Naive thymus-derived CD8-positive, alpha-beta T cell (primary cell): ENCODE measurements at places on chromosomes 2 and 18. TPM values are rescaled to one million over a fixed set of nuclear protein-coding genes. Genes with fewer than 3 reads are reported as not detected.

The NGEF gene
- polyA plus RNA-seq, result not detected

The PROKR1 gene
- not detected for polyA plus RNA-seq

The FNDC4 gene
- polyA plus RNA-seq, result 0.09 TPM

The TNFAIP6 gene
- not detected for polyA plus RNA-seq

The ASPRV1 gene
- 0.91 TPM for polyA plus RNA-seq

The SLC40A1 gene
- 40.3 TPM for polyA plus RNA-seq

The ANKRD30B gene
- polyA plus RNA-seq, result not detected

The TTR gene
- polyA plus RNA-seq, result not detected

The XDH gene
- polyA plus RNA-seq, result not detected

The MARCHF4 gene
- not detected for polyA plus RNA-seq

The TXNDC2 gene
- not detected for polyA plus RNA-seq

The RFX8 gene
- polyA plus RNA-seq, result not detected

The WDR54 gene
- polyA plus RNA-seq, result 43.9 TPM

The DPP10 gene
- not detected for polyA plus RNA-seq

The DYNAP gene
- polyA plus RNA-seq, result not detected

The CBLN2 gene
- polyA plus RNA-seq, result not detected

The LRRTM4 gene
- polyA plus RNA-seq, result not detected

The NPAS2 gene
- polyA plus RNA-seq, result 9.0 TPM

The GCG gene
- not detected for polyA plus RNA-seq

The PLCD4 gene
- 0.13 TPM for polyA plus RNA-seq

The KYNU gene
- polyA plus RNA-seq, result not detected

The CHAC2 gene
- 4.1 TPM for polyA plus RNA-seq

The GALNT14 gene
- not detected for polyA plus RNA-seq
